ENCODE measurements at places on chromosomes 5 and 9.

- no peak for DNase-seq
- no peaks in the 10 kb centered on the region for H3K27me3 ChIP-seq
- H3K36me3 ChIP-seq, result no peaks in the 10 kb centered on the region
- no peak overlapping the region for H3K4me3 ChIP-seq
- no peak overlapping the region for H3K27ac ChIP-seq
- no peaks in the 10 kb centered on the region for H3K4me1 ChIP-seq
These were observed 51.7 kb upstream of the KCNMB1 start for GRCh38 chr5:170440771-170441392.

- peaks cover 25% of the 10 kb centered on the region for H3K27me3 ChIP-seq
- H3K36me3 ChIP-seq, result peaks cover 10% of the 10 kb centered on the region
- peak; percentile 70 for DNase-seq
- H3K4me1 ChIP-seq, result peaks cover 35% of the 10 kb centered on the region
These were observed at the start of gene ASS1 for GRCh38 chr9:130444565-130445221. Gene ASS1, plus strand, starts transcription at chr9:130444961. Its CDS starts 7,268 bp downstream, at chr9:130452229.

DNA sequence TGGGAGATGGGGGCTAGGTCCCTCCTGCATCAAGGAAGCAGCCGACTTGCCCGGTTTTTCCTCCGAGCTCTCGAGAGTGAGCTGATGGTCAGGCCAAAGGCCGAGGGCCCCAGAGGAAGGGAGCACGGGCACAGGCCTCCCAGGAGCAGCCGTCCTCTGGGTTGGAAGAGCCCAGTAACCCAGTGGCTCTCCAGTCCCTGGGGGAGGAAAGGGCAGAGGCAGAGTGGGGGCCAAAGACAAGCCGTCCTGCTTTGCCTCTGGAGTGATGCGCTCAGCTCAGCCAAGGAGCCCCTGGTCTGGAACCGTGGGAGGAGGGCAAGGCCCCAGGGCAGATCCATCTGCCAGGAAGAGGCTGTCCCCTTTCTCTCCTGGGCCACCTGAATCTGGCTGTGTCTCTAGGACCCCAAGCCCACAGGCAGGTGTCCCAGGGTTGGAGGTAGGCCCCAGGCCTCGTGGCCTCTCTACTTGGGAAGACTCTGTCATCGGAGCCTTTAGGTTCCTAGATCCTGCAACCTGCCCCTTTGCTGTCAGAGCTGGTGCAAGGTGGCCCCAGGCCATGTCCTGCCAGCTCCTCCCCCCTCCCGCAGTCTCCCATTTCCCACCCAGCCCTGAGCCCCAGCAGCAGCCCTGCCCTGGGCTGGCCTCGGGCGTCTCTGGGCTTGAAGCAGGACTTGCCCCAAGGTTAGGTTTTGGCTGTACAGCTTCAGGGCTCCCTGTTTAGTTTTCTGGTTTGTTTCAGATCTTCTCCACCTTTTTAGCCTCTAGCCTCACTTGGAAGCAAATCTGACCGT lies 224.1 kb downstream of the CACNA1B start:
- H3K4me1 ChIP-seq, result no peaks in the 10 kb centered on the region
- H3K4me3 ChIP-seq, result no peak overlapping the region
- no peaks in the 10 kb centered on the region for H3K27me3 ChIP-seq
- H3K36me3 ChIP-seq, result no peaks in the 10 kb centered on the region
- DNase-seq, result no peak

DNA sequence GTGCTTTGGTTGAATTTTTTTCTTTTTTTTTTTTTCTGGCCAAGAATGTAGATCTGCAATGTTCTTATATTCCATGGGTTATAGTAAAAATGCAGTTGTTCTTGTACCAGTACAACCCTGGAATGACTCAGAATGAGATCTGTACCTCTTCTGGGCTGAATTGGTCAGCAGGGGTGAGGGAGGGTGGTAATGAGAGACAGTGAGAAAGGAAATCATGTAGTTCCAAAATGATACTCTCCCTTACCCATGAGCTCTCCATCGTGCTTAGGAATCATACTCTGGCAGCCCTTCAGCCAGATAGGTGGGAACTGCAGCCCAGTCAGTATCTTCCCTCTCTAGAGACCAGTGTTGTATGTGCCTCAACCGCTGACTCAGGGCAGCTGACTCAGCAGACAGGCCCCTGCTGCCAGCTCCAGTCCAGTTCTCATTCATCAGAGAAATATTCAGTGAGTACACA lies 2.1 kb upstream of the GLIS3 start:
- H3K4me3 ChIP-seq, result no peak overlapping the region
- no peaks in the 10 kb centered on the region for H3K36me3 ChIP-seq
- H3K27me3 ChIP-seq, result peaks cover 31% of the 10 kb centered on the region
- no peak overlapping the region for H3K27ac ChIP-seq
- peaks cover 64% of the 10 kb centered on the region for H3K4me1 ChIP-seq
- peak; percentile 18 for DNase-seq

GRCh38 chr9:74771262-74771585 lies 116.5 kb downstream of the TRPM6 start:
- H3K27ac ChIP-seq, result peak overlapping the region; percentile 85
- peaks cover 35% of the 10 kb centered on the region for H3K4me1 ChIP-seq
- peaks cover 7% of the 10 kb centered on the region for H3K36me3 ChIP-seq
- peaks cover 26% of the 10 kb centered on the region for H3K27me3 ChIP-seq
- peak overlapping the region; percentile 56 for H3K4me3 ChIP-seq

Data from activated T-cell treated with anti-CD3 and anti-CD28 coated beads, Interleukin-2, amount 50 U/mL, for 72 hours (primary cell).